ENCODE measurements at places on chromosomes 12 and 14. TPM values are rescaled to one million over a fixed set of nuclear protein-coding genes. Genes with fewer than 3 reads are reported as not detected.

DNA sequence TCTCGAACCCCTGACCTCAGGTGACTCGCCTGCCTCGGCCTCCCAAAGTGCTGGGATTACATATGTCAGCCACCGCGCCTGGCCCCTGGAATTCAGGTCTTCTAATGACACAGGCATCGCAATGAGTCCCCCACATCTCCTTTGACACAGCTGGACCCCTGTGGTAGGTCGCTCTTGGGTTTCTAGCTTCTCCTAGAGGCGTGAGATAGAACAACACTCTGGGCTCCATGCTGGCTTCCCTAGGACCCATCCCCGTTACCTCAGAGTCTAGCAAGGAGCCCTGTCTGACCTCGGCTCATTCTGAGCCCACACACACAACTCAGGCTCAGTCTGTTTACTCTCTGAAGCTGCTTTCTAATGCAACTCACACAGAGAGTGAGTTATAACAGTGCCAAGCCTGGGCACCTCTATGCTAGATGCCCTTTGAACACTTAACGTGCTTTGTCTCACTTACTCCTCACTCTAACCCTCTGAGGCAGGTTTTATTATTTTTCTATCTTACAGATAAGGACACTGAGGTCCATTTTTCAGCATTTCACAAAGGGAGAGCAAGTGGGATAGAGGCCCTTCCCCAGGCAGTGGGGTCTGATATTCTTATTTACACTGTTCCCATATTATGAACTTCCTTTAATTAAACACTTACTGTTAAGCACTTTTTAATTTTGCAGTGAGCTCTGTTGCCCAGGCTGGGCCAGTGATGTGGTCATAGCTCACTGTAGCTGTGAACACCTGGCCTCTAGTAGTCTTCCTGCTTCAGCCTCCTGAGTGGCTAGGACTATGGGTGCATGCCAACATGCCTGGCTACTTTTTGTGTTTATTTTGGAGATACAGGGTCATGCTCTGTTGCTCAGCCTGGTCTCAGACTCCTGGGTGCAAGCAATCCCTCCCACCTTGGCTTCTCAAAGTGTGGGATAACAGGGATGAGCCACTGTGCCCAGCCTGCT, 40.6 kb upstream of the RBM19 start:
- H3K4me1 ChIP-seq = no peaks in the 10 kb centered on the region
- no peak overlapping the region for H3K27ac ChIP-seq
- DNase-seq = no peak

LALBA gene
- total RNA-seq = not detected

- H3K36me3 ChIP-seq = no peaks in the 10 kb centered on the region
- H3K4me1 ChIP-seq = peaks cover 4% of the 10 kb centered on the region
- DNase-seq = no peak
- H3K27ac ChIP-seq = no peak overlapping the region
Measured at GRCh38 chr14:103139132-103140025, 16.1 kb downstream of the TNFAIP2 start.

SAMD15 gene
- total RNA-seq = 0.41 TPM

- DNase-seq = no peak
- no peaks in the 10 kb centered on the region for H3K36me3 ChIP-seq
- no peak overlapping the region for H3K4me3 ChIP-seq
- no peaks in the 10 kb centered on the region for H3K27me3 ChIP-seq
- H3K4me1 ChIP-seq = no peaks in the 10 kb centered on the region
- H3K27ac ChIP-seq = no peak overlapping the region
Measured at GRCh38 chr14:76463105-76463504, 87.2 kb downstream of the ESRRB start.

GRCh38 chr14:92531106-92531873, 17.7 kb downstream of the RIN3 start:
- peaks cover 32% of the 10 kb centered on the region for H3K27me3 ChIP-seq
- peaks cover 35% of the 10 kb centered on the region for H3K4me1 ChIP-seq
- no peak overlapping the region for H3K4me3 ChIP-seq
- no peaks in the 10 kb centered on the region for H3K36me3 ChIP-seq
- no peak for DNase-seq

- no peaks in the 10 kb centered on the region for H3K36me3 ChIP-seq
- H3K27ac ChIP-seq = no peak overlapping the region
- H3K4me3 ChIP-seq = no peak overlapping the region
- DNase-seq = no peak
Measured at GRCh38 chr14:22282949-22283348, 306.1 kb downstream of the DAD1 start.

DNA sequence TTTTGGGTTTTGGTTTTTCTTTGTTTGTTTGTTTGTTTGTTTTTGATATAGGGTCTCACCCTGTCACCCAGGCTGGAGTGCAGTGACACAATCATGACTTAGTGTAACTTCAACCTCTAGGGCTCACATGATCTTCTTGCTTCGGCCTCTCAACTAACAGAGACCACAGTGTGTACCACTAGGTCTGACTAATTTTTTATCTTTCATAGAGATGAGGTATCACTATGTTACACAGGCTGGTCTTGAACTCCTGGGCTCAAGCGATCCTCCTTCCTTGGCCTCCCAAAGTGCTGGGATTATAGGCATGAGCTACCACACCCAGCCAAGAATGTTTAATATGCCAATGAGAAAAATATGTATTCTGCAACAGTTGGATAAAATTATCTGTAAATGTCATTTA, 29.6 kb upstream of the USP15 start:
- H3K36me3 ChIP-seq = no peaks in the 10 kb centered on the region
- no peak for DNase-seq
- H3K27me3 ChIP-seq = peaks cover 13% of the 10 kb centered on the region
- H3K27ac ChIP-seq = no peak overlapping the region
- H3K4me3 ChIP-seq = no peak overlapping the region

GRCh38 chr14:101328412-101329028, 232.8 kb upstream of the DIO3 start:
- no peaks in the 10 kb centered on the region for H3K4me1 ChIP-seq
- no peak overlapping the region for H3K4me3 ChIP-seq
- H3K27me3 ChIP-seq = no peaks in the 10 kb centered on the region

LMO3 gene
- total RNA-seq = not detected

DNA sequence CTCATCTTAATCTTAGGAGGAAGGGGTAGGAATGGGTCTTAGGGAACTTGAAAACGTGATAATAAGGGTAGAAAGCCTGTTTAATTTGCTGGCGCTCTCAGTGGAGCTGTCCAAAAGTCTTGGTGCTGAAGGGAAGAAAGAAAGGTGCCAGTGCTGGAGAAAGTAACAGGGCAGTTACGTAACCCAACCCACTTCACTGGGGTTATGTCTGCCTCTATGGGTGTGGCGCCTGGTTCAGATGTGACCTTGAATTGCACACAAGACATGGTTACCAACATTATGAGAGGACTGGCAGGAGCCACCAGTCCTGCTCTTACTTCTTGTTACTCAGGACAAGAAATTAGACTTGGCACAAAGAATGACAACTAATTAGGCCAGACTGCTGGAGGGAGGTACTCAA, 18.6 kb upstream of the GPATCH2L start:
- DNase-seq = no peak
- peaks cover 2% of the 10 kb centered on the region for H3K4me1 ChIP-seq
- no peak overlapping the region for H3K4me3 ChIP-seq
- H3K36me3 ChIP-seq = no peaks in the 10 kb centered on the region

CHPT1 gene
- 18.3 TPM for total RNA-seq

GRCh38 chr12:53051058-53051880, 1.4 kb downstream of the TNS2 start:
- H3K27me3 ChIP-seq = peaks cover 2% of the 10 kb centered on the region
- H3K4me3 ChIP-seq = no peak overlapping the region
- H3K36me3 ChIP-seq = no peaks in the 10 kb centered on the region
- H3K27ac ChIP-seq = peak overlapping the region; percentile 43
